Activated CD4-positive, alpha-beta T cell treated with anti-CD3 and anti-CD28 coated beads, Interleukin-2, amount 50 U/mL, for 4 hours (primary cell): ENCODE measurements at places on chromosomes 5 and 9.
A peak's percentile ranks its signal among the peaks of the same experiment; 100 is the strongest.

DNA sequence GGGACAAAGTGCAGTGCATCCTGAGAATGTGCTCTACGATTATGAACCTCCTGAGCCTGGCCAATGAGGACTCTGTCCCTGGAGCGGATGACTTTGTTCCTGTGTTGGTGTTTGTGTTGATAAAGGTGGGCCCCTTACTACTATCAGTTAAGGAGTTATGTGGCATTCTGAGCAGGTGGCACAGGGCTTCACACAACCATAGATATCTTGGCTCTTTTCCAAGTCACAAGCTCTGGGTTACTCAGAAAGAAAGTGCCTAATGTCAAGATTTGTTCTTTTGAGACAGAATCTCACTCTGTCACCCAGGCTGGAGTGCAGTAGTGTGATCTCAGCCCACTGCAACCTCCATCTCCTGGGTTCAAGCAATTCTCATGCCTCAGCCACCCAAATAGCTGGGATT lies 99.0 kb downstream of the GAPVD1 start:
- no peak for DNase-seq

- DNase-seq = no peak
Observed at GRCh38 chr9:94743035-94743954, 16.8 kb downstream of the AOPEP start.

DNA sequence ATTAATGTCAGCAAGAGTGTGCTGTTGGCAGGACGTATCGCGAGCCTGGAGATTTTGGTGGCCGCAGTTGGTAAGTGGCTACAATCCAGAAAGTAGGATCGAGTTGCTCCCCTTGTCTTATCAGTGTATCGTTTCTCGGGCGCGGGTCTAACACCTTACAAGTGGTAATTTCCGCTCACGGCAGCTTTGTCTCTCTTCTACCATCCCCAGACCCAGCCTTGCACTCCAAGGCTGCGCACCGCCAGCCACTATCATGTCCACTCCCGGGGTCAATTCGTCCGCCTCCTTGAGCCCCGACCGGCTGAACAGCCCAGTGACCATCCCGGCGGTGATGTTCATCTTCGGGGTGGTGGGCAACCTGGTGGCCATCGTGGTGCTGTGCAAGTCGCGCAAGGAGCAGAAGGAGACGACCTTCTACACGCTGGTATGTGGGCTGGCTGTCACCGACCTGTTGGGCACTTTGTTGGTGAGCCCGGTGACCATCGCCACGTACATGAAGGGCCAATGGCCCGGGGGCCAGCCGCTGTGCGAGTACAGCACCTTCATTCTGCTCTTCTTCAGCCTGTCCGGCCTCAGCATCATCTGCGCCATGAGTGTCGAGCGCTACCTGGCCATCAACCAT lies 1.1 kb downstream of the PTGER4 start:
- DNase-seq = peak; percentile 37

DNA sequence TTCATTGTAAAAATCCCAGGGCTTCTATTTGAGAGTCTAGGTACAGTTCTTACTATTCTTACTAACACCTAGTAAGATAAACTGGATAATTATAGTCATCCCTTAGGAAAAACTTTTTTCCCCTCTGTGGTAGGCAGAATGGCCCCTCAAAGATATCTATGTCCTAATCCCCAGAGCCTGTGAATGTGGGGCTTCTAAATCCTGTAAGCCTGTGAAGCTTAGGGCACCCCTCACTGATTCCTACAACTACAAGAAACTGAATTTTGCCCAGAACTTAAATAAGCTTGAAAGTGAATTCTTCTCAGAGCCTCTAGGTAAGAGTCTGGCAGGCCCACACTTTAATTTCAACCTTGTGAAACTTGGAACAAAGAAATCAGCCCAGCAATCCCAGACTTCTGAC lies 130.1 kb upstream of the ACOT12 start:
- DNase-seq = no peak

GRCh38 chr5:57341380-57341979 lies 141.1 kb downstream of the ACTBL2 start:
- no peak for DNase-seq

GRCh38 chr5:7464182-7464581 lies 68.2 kb downstream of the ADCY2 start:
- no peak for DNase-seq

DNA sequence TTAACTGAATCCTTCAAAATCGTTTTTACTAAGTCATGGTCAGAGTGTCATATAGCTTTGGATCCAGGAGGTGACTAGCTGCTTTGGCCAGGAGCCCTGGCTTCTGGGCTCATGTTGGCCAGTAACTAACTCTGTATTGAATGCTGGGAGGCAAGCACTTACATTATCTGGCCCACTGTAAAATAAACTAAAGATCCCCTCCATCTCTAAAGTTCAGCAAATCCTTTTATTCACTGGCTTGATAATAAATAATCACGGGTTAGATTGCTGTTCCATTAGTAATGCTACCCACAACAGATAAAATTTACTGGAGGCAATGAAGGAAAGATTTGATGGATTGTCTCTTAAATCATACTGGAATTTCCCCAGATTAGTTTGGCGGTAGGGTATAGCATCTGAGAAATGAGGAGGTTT lies 382.2 kb upstream of the TLE4 start:
- no peak for DNase-seq

DNA sequence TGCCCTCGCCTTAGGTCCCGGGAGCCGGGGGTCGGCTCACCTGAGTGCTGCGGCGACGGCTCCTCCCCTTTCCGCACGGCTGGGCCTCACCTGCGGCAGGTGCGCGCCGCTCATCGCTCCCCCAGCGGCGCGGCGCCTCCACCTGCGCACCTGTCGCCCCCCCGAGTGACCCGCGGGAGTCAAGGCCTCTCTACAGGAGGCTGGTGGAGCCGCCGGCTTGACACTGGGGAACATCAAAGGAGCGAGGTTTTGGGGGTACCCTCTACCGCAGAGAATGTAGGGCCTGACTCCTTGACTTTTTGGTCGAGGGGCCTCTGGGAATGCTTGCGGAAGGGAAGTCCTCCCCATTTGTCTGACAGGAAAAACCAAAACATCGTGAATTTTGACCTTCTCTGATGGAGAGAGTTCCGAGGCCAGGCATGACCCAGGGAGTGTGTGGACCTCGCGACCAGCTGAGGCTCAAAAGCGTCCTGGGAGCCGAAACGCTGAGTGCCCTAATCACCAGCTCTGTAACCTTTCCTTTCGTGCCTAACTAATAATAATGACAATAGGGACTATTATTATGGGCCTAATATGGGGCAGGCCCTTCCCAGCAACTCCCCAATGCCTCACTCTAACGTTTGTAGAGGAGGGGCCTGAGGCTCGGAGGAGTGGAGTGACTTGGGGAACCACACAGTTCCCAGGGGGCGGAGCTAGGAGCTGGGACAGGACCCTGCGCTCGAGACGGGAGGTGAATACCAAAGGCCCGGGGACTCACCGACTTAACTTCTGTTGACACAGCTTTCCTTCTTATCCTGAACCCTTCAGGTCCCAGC lies 714 bp upstream of the IER5L start:
- no peak for DNase-seq

GRCh38 chr5:7714119-7714518 lies 136.8 kb downstream of the CFAP90 start:
- no peak for DNase-seq

DNA sequence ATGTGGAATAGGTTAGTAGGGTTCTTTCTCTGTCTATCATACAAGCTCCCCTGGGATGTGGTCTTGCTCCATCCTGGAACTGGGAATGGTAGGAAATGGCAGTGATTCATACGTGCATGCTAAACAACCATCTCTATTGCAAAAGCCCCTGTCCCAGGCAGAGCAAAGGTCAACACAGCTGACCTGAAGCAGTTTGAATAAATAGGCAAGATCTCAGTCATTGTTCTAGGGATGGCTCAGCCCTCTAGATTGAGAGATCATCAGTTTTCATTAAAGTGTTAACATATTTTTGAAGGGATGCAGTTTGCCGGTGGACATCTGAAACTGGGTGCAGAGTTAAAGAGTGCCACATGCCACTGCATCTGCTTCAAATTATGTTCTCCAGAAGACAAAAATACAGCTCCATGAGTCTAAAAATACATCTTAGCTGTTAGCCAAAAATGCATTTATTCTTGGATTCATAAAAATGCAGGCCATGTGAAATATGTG lies 224.1 kb downstream of the ESM1 start:
- no peak for DNase-seq

DNA sequence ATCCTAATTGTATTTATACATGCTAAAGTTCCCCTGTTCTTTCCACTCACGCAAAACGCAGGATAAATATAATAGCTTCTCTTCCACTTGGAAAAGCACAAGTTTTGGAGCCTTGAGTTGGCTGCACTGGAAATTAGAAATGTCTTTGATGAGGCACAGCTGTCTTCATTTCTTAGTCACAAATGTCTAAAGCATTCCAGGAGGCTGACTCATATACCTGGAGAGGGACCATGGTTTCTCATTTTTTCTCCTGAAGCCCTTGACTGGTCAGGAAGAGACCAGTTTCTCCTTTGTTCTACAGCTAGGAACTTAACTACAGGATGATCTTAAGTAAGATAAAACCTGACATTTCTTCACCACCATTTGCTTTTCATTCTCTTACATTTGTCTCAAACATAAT lies 16.2 kb downstream of the MTX3 start:
- DNase-seq = no peak

- DNase-seq = no peak
Observed at GRCh38 chr9:72844440-72844768, 108.4 kb downstream of the ALDH1A1 start.

DNA sequence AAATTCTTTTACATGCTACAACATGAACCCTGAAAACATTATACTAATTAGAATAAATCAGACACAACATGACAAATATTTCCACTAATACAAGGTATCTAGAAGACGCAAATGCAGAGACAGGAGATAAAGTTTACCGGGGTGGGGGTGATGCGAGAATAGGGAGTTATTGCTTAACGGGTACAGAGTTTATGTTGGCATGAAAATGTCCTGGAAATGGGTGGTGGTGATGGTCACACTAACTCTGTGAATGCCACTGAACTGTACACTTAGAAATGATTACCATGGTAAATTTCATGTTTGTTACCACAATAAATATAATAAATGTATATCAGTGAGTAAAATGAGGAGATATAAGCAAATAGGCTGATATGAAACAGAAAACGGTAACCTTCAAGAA lies 132.7 kb downstream of the DCP2 start:
- DNase-seq = no peak

GRCh38 chr5:83485842-83486241 lies 14.3 kb downstream of the VCAN start:
- DNase-seq = no peak

DNA sequence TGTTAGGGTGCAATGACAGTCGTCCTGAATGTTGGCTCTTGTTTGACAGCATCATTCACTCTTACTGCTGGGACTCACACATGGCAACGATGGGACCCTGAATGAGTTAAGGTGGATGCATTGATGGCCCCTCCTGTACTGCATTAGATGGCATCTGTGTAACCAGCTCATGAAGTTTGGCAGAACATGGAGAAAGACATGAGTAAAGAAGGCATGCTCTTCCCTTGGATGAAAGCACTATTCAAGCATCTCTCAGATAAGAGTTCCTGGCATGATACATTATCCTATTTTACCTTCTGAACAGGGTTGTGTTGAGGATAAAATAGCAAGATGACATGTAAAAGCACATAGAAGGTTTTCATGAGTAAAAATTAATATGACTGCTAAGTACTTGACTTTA lies 142.2 kb upstream of the GAS1 start:
- no peak for DNase-seq

- DNase-seq = no peak
Observed at GRCh38 chr5:66704790-66705425, 108.7 kb downstream of the MAST4 start.

DNA sequence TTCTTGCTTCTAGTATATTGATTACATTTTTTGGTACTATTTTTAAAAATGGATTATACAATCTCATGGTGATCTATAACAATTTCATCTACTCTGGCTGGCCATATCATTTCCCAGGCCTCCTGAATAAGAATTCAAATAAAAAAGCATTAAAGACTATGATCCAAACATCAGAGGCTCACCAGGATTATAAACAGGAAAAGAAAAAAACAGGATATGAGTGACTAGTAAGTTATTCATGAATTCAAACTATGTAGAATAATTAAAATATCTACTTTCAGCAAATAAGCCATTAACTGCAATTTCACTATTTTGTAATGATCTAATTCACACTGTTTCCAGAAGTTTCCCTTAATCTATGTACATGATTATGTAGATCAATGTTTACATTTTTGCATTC lies 293.1 kb upstream of the CDH6 start:
- no peak for DNase-seq

DNA sequence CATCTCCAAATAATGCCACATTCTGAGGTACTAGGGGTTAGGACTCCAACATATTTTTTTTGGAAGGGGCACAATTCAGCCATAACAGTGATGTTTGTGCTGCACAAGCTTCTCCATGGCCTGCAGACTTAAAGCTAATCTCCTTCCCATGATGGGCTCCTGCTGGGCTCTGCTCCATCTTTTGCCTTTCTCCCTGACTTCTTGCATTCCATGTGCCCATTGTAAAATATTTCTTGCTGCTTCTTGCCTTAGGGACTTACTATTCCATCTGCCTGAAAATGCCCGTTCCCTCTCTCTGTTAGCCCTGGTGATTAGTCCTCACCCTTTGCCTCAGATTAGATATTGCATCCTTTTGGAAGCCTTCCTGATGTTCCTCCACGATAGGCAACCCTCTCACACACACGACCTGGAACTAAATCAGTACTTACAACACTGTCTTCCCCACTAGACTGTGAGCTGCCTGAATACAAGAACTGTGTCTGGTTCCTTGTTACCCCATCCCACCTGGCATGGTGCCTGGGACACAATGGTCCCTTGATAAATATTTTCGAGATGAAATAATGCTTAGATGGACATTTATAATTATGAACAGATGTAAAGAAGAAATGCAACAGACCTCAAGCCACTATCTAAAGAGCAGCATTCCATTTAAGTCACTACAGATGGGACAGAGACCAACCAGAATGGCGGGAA lies 33.5 kb downstream of the OR1J1 start:
- no peak for DNase-seq

DNA sequence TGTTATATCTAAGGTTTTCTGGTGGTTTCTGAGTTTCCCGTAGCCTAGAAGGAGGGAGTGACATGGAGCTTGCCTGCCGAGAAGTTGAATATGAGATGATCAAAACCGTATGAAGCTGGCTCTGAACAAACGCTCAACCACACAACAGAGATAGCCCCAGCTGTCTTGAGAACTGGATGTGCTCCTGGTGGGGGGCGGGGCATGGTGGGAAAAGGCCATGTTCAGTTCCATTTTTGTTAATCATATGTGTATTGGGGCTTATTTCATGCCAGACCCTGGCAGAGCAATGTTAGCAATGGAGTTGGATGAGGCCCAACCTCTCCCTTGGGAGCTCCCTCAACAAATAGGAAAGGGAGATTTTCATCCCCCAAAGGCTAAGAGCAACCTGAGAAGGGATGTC lies 4.8 kb downstream of the CCL19 start:
- DNase-seq = no peak

- no peak for DNase-seq
Observed at GRCh38 chr9:134590240-134591081, 51.1 kb upstream of the COL5A1 start.

DNA sequence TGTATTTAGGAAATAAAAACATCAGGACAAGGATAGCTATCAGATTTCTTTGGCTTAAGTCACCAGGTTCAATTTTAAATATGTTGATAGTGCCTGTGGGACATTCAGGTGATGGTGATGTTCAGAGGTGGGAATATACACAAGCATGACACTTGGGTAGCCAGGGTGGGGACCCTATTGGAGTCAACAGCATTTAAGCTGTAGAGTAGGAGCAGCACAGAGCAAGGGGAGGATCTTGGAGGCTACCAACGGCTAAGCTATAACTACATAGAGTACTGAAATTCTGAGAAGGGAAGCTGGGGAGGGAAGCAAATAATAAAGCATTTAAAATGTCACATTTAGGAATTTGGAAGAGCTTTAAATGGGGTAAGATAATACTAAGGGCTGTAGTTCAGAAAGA lies 177.7 kb downstream of the CPLANE1 start:
- DNase-seq = no peak
